ENCODE measurements at places on chromosomes 6 and 20. TPM values are rescaled to one million over a fixed set of nuclear protein-coding genes. Genes with fewer than 3 reads are reported as not detected.
A peak's percentile ranks its signal among the peaks of the same experiment; 100 is the strongest.

DNA sequence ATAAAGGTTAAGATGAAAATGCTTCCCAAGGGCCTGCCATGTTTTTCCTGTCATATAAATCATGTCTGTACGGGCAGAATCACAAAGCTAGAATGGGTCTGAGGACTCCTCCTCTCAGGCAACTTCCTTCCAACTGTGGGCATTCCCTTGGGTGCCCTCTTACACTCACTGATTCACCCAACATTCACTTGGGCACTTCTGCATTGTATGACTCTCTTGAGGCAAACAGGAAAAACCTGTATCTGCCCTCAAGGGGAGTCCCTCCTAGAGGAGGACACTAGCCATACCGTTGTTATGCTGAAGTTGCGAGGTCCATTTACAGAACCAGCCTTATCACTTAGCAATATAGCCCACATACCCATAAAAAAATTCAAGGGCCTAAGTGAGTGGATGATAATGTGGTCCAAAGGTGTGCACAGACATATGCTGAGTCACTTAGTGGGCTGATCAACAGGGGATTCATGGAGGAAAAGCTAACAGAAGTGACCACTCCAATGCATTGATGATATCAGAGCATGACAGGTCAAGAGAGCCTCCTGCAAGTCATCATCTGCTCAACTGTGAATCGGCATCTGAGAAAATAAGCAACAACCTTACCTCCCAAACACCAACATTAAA, 131.1 kb downstream of the ATXN1 start:
- DNase-seq = no peak

GRCh38 chr6:170596426-170596825, 12.0 kb upstream of the PDCD2 start:
- no peak for DNase-seq

DNA sequence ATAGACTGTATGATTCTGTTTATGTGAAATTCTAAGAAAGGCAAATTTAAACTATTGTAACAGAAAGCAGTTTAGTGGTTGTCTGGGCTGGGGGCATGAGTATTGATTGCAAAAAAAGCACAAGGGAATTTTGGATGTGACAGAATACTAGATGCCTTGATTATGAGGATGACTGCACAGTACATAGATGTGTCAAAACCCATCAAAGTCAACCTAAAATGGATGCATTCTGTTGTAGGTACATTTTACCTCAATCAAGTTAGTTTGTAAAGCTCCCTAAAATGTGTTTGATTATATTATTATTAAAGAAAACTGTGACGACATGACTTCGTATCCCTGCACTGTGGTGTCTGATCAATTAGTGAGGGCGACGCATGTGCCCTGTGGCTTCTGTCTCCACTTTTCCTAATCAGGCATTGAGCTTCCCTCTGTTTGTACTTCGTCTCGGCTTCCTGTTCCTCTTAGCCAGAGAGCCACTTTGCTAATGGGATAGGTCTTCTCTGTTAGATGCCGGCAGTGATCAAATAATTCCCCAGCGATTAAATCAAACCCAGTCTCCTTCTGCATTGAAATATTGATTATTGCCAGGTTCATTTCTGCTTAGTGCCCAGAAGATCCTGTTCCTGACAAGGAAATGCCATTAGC, 118.3 kb upstream of the GGTLC1 start:
- no peak for DNase-seq

EPB41L2 gene
- total RNA-seq = 190 TPM

DNA sequence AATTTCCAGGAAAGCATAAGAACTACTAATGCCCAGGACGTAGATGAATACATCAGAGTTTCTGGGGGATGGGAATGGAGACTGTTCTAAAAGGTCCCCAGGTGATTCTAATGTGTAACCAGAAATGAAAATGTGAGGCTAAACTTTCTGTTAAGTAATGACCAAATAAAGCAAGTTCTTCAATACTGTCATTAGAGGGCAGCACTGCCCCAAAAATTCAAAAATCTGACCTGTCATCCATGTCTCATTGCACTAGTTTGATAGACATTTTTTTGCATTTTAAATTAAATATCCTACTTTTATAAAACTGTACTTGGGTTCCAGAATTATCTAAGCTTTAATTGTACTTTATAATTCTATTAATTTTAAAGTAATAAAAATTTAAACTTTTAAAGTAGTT, 94.9 kb downstream of the RFX6 start:
- peak; percentile 65 for DNase-seq

DNA sequence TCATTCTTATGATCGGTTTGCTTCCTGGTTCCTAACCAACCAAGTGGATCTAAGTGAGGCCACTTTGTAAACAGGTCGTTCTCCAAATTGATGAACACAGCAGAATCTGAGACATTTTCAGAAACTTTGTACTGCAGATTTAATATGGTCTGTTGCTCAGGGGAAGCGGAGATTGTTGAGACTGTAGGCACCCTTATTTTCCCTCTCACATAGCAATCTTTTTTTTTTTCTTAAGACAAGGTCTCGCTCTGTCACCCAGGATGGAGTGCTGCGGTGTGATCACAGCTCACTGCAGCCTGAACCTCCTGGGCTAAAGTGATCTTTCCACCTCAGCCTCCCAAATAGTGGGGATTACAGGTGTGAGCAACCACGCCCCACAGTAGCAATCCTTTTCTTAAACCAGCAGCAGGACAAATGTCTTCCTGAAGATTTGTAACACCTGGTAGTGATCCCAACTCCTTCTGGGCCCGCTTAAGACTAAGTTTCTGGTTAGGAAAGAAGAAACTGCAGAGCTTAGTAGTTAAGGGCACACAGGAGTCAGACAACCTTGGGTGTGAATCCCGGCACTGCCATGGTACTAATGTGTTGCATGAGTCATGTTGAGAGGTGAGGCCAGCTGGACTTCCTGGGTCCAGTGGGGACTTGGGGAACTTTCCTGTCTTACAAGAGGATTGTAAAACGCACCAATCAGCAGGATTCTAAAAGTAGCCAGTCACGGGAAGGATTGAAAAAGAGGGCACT, 48.4 kb upstream of the EZR start:
- peak; percentile 52 for DNase-seq

KIFC1 gene
- 58.6 TPM for total RNA-seq

DNA sequence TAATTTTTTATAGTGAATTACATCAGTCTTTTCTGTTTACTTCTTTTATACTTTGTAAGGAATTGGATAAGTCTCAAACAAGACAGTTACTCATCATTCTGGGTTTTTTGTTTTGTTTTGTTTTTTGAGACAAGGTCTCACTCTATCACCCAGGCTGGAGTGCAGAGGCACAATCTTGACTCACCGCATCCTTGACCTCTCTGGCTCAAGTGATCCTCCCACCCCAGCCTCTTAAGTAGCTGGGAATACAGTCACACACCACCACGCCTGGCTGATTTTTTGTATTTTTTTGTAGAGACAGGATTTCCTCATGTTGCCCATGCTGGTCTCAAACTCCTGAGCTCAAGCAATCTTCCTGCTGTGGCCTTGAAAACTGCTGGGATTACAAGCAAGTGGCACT, 524.3 kb downstream of the EYS start:
- DNase-seq = no peak

DNA sequence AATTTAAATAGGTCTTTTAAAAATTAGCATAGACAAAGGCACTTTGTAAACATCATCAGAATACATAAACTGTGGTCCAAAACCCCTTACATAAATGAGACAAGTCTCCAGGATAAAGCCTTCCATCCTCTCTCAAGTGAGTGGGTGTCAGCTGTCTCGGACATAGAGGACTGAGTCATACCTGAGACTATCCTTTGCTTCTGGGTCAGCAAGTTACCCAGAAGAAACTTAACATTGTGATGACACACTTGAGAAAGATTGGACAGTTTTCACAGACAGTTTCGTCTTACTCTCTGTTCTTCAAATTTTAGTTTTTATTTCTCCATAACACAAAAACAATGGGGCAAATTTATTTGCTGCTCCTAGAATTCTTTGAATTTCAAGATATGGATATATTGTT, 838.0 kb downstream of the DHX35 start:
- DNase-seq = no peak

DNA sequence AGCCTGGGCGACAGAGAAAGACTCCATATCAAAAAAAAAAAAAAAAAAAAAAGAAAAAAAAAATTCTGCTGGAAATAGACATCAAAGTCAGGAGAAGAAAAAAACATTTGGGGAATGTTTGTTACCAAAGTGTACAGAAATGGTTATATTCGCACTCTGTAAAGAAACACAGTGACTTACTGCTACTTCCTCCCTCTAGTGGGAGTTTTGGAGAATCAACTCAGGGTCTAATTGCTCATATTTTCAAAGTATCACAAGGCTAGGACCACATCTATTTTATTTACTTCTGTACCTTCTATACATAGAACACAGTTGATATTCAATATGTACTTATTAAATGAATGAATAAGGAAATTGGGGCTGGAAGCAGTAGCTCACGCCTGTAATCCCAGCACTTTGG, 24.4 kb downstream of the ARG1 start:
- DNase-seq = no peak

DNA sequence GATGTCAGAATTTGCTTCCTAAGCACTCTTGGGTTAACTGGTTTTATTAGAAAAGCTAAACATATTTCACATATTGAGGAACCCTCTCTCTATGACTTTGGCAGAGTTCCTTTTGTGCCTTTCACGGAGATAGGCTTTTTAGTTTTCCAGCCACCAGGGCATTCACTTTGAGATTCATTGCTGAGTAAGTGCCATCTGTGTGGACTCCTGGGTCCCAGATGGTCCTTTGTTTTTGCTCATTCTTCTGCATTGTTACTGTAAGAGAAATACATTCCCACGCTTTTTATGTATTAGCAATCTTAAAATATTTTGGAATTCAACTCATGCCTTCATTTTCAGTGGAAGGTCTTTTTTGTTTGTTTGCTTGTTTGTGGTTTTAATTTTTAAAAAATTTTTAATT, 76.3 kb upstream of the PHACTR2 start:
- DNase-seq = no peak

Data from endodermal cell (in vitro differentiated cells).